ENCODE measurements at places on chromosomes 7 and 10.

DNA sequence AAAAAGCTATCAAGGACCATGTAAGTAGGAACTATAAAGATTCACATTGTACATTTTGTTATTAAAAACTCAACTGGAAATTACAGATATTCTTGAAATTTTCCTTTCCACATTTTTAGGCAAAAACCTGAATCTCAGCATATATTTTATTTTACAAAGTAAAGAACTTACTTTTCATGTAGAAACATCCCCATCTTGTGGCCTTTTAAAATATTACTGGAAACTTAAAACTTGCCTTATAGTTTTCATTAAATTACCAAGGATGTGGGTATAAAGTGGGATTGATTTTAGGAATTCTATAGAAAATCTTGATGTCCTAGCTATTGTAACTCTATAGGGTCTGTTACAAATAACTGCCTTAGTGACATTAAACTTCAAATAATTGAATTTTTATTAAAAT lies 10.6 kb downstream of the DBF4 start:
- no peak for DNase-seq

- DNase-seq: no peak
Observed at GRCh38 chr7:81761821-81762220, 8.0 kb downstream of the HGF start.

DNA sequence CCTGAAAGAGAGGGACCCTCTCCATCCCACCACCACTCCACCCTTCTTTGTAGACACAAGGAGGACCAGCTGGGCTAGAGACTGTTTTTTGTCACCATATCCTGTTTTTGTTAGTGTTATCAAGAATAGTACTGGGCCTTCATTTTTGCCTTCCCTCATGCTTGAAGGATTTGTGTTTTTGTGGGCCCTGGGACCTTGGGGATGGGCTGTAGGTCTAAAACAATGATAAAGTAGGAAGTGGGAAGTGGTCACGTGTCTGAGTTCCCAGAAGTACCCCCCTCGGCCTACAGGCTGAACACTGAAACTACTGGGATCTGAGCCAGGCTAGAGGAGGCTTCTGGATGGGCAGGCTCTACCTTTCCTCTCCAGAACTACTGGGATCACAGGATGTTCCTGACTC lies 8.9 kb downstream of the AGFG2 start:
- DNase-seq: no peak

DNA sequence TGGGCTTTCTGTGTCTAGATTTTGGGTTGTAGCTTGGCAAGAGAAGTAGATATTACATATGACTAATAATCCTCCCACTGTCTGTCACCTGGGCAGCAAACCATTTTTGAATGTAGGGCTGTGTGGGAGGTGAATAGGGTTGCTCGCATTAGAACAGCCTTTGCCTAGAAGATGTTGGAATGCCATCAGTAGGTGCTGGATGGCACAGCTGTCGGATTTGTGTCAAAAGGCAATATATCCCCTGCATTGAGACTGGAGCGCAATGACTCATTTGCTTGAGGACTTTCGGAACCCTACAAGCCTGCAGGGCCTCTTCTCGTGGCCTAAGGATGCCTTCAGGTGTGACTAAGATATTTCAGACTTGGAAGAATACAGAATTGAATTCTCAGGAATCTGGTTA lies 323.8 kb downstream of the GPR158 start:
- no peak for DNase-seq

DNA sequence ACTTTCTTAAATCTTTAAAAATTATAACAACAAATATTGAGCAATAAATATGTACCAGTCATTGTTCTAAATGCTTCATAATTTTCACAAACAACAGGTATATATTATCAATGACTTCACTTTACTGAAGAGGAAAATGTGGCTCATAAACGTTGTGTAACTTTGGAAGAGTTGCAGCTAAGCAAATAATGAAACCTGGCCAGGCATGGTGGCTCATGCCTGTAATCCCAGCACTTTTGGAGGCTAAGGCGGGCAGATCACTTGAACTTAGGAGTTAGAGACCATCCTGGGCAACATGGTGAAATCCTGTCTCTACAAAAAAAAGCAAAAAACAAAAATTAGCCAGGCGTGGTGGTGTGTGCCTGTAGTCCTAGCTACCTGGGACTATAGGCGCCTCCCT lies 71.9 kb upstream of the AMPH start:
- no peak for DNase-seq

DNA sequence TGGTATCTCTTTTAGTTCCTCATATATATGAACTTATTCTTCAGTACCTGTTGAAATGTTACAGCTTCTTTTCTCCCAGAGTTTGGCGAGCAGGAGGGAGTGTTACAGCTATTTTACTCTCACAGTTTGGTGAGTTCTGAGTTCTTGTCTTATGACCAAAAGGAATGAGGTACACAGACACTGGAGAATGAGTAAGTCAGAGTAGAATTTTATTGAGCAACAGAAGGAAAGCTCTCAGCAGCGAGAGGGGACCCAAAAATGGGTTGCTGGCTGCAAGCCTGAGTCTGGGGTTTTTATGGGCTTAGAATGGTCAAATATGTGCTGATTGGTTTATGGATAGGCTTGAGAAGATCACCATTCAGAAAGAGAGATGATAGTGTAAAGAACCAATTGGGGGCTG lies 175.2 kb downstream of the CDK14 start:
- no peak for DNase-seq

DNA sequence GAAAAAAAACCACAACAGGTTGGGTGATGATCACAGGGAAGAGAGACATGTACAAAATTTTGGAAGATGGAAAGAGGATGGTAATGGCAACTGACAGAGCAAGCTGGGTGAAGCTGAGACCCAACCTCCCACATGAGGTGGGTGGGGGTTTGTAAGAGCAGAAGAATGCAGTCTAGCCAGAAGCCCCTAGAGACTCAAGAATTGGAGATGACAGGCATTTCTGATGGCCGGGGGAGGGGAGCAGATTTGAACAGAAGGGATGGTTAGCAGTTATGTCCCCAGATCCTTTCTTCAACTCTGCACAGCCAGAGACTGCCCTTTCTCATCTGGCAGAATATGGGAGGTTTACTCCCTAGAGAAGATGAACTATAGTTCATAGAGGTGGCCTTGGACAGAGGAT lies 208.0 kb downstream of the GALNT17 start:
- DNase-seq: no peak

DNA sequence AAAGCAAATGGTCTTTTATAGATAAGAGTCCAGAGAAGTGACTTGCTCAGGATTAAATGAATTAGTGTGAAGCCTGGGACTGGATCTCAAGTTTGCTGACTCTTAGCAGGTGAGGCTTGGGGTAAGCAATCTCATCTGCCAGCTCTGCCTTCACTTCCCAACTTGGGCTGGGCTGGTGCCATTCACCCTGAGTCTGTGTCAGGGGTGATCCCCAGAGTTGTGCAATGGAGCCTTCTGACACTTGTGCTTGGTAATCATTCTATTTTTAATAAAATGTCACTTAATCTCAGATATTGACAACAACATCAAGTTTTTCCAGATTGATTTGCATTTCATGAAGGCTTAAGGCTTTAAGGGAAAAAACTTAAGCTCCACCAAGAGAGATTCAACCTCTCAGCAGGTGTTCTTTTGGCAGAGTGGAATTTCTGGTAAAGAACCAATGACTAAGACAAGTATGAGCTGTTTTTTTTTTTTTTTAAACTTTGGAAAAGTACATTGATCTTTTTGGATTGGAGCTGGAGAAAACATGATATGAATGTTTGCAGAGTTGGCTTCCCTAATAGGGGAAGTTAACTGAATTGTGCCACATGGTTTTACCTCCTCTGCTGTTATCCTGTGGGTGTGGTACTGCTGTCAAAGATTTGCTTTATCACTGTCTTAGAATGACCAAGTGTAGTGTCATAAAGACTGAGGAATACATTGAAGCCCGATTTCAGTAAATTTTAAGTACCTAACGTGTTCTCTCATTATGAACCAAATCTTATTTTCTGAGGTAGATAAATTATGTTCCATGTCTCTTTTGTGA lies 48.6 kb upstream of the GPR37 start:
- DNase-seq: no peak

- DNase-seq: no peak
Observed at GRCh38 chr7:115749924-115750323, 280.6 kb downstream of the TFEC start.

DNA sequence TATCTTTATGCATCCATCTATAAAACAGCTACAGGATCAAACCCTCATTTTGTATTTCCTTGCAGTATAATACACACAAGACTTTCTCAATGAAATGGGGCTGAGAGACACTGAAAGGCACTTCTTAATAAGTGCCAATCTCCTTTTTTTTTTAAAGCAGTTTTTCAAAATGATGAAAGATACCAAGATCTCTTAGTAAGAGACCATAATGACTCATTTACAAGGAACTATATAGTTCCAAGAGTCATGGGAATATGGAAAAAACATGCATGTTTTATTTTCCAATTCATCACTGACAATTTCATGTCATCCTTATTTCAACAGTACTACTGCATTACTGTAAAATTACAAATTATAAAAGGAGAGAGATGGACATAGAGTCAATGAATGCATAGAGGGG lies 973.7 kb downstream of the GATA3 start:
- no peak for DNase-seq

GRCh38 chr10:133489816-133490588 lies 36.3 kb downstream of the SCART1 start:
- no peak for DNase-seq

GRCh38 chr7:130912862-130913638 lies 179.0 kb upstream of the KLF14 start:
- DNase-seq: peak; percentile 67

All from lower leg skin (tissue), 4 donors.